Activated T-helper 17 cell treated with anti-CD3 and anti-CD28 coated beads, Interleukin-2, amount 50 U/mL, for 72 hours (primary cell): ENCODE measurements at places on chromosomes 6 and 20.
A peak's percentile ranks its signal among the peaks of the same experiment; 100 is the strongest.

DNA sequence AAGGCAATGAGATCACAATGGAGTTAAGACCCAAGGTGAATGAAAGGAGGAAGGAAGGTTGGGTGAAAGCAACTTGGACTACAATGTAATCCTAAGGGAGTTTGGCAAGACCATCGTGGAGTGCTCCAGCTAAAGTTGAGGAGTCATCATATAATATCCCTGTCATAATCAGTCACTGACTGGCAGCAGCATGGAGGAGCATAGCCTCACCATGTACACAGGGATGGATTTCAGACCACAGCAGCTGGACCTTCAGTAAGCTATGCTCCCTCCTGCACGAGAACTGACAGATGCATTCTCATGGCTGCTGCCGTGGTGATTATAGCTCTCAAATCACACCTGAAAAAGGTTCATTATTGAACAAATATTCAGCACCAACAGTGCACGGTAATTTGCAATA is 43.0 kb downstream of the GOPC start:
- ATAC-seq, result no peak

GRCh38 chr6:169675011-169675410 is 26.8 kb downstream of the WDR27 start:
- ATAC-seq, result no peak

GRCh38 chr6:107079429-107079828 is 35.9 kb downstream of the BEND3 start:
- ATAC-seq, result no peak

DNA sequence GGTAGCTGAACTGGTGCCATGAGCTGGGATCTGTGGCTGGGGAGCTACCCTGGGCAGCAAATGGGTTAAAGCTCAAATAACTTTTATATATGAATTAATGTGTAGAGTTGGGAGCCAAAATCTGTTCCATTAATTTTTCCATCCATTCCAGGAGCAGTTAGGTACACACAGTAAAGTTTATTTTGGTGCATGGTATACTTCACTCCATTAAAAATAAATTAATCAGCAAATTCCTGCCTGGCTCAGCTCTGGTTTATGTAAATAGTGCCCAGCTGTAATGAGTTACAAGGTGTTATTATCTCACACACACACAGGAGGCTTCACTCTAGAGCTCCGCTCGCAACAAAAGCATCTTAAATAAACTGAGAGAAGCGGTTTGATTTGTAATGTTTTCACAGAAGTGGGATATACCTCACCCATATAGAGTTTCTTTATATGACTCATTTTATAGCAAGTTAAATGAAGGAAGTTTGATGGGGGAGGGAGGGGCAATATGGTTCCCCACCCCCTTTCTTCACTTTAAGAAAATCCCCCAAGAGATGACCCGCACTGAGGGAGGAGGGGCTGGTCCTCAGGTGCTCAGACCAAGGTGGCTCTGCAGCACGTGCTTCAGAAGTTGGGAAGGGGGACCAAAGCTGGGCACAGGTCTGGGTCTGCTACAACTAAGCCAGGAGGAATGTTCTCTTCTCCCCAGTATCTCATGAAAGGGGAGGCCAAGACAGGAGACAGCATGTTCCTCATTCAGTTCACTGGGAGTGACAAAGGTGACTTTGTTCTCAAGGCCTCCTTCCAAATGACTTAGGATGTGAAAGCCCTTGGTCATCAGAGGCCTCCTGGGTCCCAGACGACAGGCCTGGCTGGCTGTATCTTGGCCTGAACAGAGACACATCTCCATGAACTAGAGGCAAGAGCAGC is 10.5 kb upstream of the FAM83C start:
- peak; percentile 12 for ATAC-seq
